ENCODE measurements at places on chromosomes 2 and 18. TPM values are rescaled to one million over a fixed set of nuclear protein-coding genes. Genes with fewer than 3 reads are reported as not detected.
A peak's percentile ranks its signal among the peaks of the same experiment; 100 is the strongest.

- H3K4me3 ChIP-seq = no peak overlapping the region
- no peaks in the 10 kb centered on the region for H3K36me3 ChIP-seq
- no peak overlapping the region for H3K27ac ChIP-seq
- DNase-seq = no peak
Observed at GRCh38 chr2:239441261-239442078, 40.6 kb upstream of the HDAC4 start.

GRCh38 chr2:84288293-84288692 is 170.8 kb downstream of the SUCLG1 start:
- H3K4me1 ChIP-seq = no peaks in the 10 kb centered on the region
- no peak overlapping the region for H3K4me3 ChIP-seq
- DNase-seq = no peak
- H3K36me3 ChIP-seq = no peaks in the 10 kb centered on the region

Gene DSG4
- total RNA-seq = not detected

GRCh38 chr2:145807968-145808367 is 1288.0 kb upstream of the ZEB2 start:
- DNase-seq = no peak
- H3K36me3 ChIP-seq = no peaks in the 10 kb centered on the region
- H3K4me3 ChIP-seq = no peak overlapping the region
- H3K4me1 ChIP-seq = no peaks in the 10 kb centered on the region

Gene LRP2
- under 0.01 TPM for total RNA-seq

- no peaks in the 10 kb centered on the region for H3K4me1 ChIP-seq
- H3K36me3 ChIP-seq = no peaks in the 10 kb centered on the region
- no peak for DNase-seq
Observed at GRCh38 chr18:5709476-5710095, 165.8 kb upstream of the EPB41L3 start.

GRCh38 chr2:192215096-192215877 is 20.6 kb upstream of the TMEFF2 start:
- H3K36me3 ChIP-seq = no peaks in the 10 kb centered on the region
- no peaks in the 10 kb centered on the region for H3K4me1 ChIP-seq
- DNase-seq = no peak
- no peak overlapping the region for H3K4me3 ChIP-seq

DNA sequence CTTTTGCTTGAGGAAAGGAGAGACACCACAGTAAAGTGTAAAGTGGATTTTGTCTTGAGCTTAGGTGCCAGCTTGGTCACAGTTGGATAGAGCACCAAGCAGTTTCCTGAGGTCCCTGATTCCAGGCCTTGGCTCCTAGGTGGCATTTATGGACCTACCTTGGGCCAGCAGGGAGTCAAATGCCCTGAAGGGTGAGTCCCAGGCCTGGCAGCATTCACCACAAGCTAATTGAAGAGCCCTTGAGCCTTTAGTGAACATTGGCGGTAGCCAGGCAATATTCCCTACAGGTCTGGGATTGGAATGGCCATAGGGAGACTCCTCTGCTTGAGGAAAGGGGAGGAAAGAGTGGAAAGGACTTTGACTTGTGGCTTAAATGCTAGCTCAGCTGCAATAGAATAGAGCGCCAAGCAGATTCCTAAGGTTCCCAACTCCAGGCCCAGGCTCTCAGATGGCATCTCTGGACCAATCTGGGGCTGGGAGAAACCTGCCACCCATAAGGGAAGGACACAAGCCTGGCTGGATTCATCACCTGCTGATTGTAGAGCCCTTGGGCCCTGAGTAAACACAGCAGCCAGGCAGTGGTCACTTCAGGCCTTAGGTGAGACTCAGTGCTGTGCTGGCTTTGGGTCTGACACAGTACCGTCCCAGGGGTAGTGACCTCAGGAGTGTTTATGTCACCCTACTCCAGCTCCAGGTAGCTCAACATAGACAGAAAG is 137.5 kb upstream of the OTOS start:
- no peak for DNase-seq
- no peak overlapping the region for H3K27ac ChIP-seq
- no peaks in the 10 kb centered on the region for H3K27me3 ChIP-seq
- H3K36me3 ChIP-seq = no peaks in the 10 kb centered on the region
- H3K4me1 ChIP-seq = no peaks in the 10 kb centered on the region
- H3K4me3 ChIP-seq = no peak overlapping the region

GRCh38 chr2:27320958-27321543 is 1.8 kb downstream of the MPV17 start:
- no peaks in the 10 kb centered on the region for H3K36me3 ChIP-seq
- H3K4me1 ChIP-seq = no peaks in the 10 kb centered on the region
- H3K27ac ChIP-seq = peak overlapping the region; percentile 38
- H3K4me3 ChIP-seq = no peak overlapping the region

DNA sequence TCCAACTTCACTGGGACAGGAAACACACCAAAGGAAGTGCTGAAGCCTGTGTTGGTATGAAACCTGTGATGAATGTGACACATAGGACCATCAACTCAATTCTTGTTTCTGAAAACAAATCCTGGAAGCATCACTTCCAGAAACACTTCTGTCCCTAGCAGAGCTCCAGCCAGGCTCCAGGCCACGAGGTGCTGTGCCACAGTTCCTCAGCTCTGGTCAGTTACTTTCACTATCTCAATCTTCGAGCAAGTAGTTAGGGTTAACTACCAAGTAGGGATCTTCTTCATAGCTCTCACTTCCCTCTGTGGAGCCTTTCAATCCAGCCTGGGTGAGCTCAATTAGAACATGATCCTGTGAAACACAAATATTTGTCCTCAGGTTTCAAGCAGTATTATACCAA is 3.6 kb upstream of the LCT start:
- H3K27me3 ChIP-seq = no peaks in the 10 kb centered on the region
- H3K36me3 ChIP-seq = no peaks in the 10 kb centered on the region
- no peaks in the 10 kb centered on the region for H3K4me1 ChIP-seq
- DNase-seq = no peak
- peak overlapping the region; percentile 36 for H3K27ac ChIP-seq

DNA sequence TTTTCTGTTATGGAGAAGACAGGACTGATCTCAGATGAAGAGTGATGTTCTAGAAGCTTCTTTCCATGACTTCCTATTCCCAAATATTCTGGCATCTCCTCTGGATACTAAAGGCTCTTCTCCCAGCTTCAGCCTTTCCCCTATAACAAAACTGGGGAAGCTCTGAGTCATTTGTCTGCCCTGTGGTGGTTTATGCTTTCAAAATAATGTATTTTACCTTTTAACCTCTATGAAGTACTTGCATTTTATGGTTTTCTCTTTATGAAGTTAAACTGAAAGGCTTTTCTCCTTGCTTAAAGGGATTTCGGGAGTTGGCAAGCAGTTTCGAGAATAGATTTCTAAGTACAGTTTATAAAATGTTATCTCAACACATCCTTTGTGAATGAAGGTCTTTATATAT is 104.4 kb downstream of the TANC1 start:
- H3K4me1 ChIP-seq = peaks cover 7% of the 10 kb centered on the region
- no peak overlapping the region for H3K27ac ChIP-seq
- H3K4me3 ChIP-seq = no peak overlapping the region
- H3K36me3 ChIP-seq = no peaks in the 10 kb centered on the region

Gene FOXD4L1
- not detected for total RNA-seq

GRCh38 chr2:70081221-70081620 is 6.1 kb upstream of the PCBP1 start:
- H3K36me3 ChIP-seq = no peaks in the 10 kb centered on the region
- no peak for DNase-seq
- no peak overlapping the region for H3K4me3 ChIP-seq
- no peaks in the 10 kb centered on the region for H3K27me3 ChIP-seq

Gene C2orf78
- not detected for total RNA-seq

Gene WDR43
- 82.2 TPM for total RNA-seq

Gene CREG2
- not detected for total RNA-seq

DNA sequence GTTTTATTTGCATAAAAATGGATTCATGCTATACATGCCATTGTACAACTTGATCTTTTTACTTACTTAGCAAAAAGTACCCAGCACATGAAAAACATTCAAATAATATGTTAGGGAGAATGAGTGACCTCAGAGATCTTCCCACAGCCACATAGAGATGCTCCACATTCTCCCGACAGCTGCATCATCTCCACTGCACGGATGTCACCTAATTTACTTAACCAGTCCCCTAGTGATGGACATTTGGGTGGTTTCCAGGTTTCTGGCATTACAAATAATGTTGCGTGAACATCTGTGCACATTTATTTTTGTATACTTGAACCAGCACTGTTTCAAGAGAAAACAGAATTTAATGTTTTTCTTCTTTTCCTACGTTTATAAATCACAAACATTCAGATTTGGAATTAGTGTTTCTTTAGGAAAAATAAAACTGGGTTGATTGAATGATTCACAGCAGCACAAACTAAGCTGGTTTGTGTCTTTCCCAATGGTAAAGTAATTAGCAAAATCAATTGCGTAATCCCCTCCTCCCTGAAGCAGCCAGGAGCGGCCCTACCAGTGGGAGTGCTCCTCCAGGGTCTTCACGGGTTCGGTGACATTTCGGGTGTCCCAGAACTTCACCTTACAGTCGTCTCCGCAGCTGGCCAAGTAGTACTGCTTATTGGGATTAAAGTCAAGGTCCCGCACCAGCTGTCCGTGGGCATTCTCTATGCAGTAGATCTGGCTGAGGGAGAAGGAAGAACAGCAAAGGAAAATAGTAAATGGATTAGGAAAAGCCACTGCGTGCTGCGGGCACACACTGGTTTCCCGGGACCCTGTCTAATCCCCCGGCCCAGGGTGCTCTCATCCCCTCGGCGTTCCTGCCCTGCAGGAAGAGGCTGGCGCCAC is 183.9 kb downstream of the EIPR1 start:
- H3K27me3 ChIP-seq = no peaks in the 10 kb centered on the region
- no peaks in the 10 kb centered on the region for H3K4me1 ChIP-seq
- no peak overlapping the region for H3K27ac ChIP-seq
- no peak for DNase-seq
- no peak overlapping the region for H3K4me3 ChIP-seq

GRCh38 chr2:239953418-239954061 is 71.6 kb downstream of the NDUFA10 start:
- no peaks in the 10 kb centered on the region for H3K27me3 ChIP-seq
- no peaks in the 10 kb centered on the region for H3K36me3 ChIP-seq
- H3K4me3 ChIP-seq = peak overlapping the region; percentile 21
- H3K4me1 ChIP-seq = peaks cover 5% of the 10 kb centered on the region
- DNase-seq = peak; percentile 63

- no peak overlapping the region for H3K27ac ChIP-seq
- no peak overlapping the region for H3K4me3 ChIP-seq
- H3K27me3 ChIP-seq = no peaks in the 10 kb centered on the region
- no peaks in the 10 kb centered on the region for H3K4me1 ChIP-seq
- no peak for DNase-seq
- H3K36me3 ChIP-seq = no peaks in the 10 kb centered on the region
Observed at GRCh38 chr2:149652926-149653325, 65.4 kb upstream of the MMADHC start.

DNA sequence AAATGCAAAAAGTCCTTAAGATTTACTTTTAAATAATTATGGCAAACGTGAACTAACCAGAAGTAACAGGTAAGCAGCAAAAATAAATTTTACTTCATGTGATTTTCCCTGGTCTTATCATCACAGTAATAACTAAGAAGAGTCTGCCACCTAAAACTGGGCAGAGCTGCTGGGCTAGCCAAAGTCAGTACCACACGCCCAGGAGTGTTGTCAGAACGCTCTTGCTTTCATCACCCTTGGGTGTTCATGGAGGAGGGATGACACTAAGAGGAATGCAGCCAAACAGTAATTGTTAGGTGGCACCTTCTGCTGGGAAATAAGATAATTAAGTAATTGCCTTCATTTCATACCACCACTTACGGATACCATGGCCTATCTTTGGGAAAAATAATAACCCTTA is 92.0 kb upstream of the NEUROD1 start:
- no peak overlapping the region for H3K4me3 ChIP-seq
- H3K27ac ChIP-seq = no peak overlapping the region

Gene EPB41L5
- 56.5 TPM for total RNA-seq

DNA sequence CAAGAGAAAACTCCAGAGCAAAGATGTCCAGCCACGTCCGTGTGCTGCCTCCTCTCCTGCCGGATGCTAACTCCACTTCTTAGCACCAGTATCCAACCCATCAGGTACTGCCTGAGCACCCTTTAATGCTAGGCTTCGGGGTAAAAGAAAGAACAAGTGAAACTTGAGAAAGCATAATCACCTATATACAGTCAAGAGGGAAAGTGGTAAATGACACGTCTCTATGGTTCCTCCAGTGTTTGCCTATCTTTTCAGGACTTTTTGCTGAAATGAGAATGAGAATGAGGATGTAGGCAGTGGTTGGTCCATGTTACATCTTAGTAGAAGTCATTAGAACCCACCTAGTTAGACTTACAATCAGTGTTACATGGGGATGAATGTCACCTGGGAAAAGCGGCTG is 47.9 kb downstream of the EPHA4 start:
- H3K27me3 ChIP-seq = no peaks in the 10 kb centered on the region
- DNase-seq = no peak
- H3K4me1 ChIP-seq = no peaks in the 10 kb centered on the region
- H3K27ac ChIP-seq = no peak overlapping the region

Gene UGT1A3
- total RNA-seq = not detected

DNA sequence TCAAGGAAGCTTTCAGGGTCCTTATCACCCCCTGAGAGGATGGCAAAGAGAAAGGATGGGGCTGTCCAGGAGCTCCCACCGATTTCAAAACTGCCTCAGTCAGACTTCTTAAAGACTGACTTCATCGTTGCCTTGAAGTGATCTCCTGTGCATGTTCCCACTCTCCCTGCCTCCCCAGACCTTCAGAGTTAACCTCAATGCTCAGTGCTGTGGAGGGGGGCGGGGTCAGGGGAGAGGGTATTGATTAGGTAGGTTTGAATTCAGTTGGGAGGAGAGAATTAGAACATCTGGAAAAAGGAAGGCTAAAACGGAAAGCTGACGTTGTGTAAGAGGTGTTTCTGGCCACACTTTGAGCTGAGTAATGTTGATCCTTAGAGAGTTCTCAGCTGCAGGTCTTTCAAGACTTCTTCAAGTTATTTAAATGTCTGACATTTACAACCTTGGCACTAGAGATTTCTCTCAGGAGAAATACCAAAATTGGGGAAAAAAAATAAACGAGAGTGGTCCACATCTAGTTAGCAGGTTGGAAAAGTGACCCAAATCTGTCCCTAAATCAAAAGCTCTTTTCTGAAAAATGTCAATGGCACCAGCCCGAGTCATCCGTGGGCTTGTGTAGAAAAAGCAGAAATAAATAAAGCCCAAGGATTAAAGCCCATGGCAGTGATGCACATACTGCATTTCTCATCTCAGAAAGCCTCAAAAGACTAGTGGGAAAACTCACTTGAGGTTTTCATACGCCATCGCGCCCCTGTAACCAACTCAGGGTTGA is 134.7 kb upstream of the EPAS1 start:
- peaks cover 13% of the 10 kb centered on the region for H3K4me1 ChIP-seq
- H3K27ac ChIP-seq = peak overlapping the region; percentile 56
- H3K4me3 ChIP-seq = no peak overlapping the region
- no peaks in the 10 kb centered on the region for H3K36me3 ChIP-seq

DNA sequence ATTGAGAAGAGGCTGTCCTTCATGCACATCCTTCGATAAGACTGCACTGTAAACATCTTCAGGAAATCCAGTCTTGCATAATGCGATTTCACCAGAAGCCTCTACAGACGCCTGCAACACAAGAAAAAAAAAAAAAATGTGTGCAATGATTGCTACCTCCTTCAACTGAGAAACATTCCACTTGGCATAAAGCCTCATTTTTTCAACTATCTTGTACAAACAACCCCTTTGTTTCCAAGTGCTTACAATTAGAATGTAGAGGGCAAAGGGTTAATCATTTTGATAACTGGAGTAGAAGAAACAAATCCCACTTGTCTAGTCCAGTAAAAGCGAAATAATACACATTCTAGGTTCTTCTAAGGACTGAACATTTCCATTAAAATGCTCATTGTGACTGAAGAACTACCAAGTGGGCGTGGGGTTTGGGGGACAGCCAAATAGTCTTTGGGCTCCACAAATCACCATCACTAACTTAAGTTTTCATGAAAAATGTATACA is 29.2 kb downstream of the CDH2 start:
- H3K4me3 ChIP-seq = no peak overlapping the region
- no peak overlapping the region for H3K27ac ChIP-seq
